ENCODE measurements at places on chromosomes 3 and 15.
A peak's percentile ranks its signal among the peaks of the same experiment; 100 is the strongest.

- no peak for DNase-seq
Measured at GRCh38 chr3:197542741-197543454, 12.9 kb downstream of the BDH1 start.

GRCh38 chr15:58587486-58587885 is 155.7 kb downstream of the LIPC start:
- no peak for DNase-seq

DNA sequence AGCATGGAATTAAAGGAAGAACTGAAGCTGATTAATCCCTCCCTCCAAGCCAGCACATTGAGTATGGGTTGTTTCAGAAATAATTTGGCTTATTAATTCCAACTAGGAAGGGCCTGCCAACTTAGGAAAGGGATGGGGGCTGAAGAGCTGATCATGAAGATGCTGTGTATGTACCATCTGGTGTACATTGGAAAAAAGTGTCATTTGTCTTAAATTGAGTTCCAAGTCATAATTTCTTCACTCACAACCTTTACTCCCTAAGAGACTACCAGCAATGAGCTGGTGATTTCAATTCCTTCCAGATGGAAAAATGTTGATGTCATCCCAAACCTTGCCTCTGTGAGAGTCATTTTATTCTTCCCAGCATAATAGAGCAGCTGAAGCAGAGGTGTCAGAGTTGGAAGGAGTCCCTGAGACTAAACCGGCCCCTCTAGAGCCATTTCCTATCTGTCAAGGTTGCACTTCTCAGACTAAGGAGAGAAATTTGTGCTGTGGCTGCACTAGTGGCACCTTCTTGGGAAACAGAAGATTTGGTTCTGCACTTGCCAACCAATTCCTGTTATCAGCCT is 79.4 kb downstream of the GTPBP8 start:
- DNase-seq, result no peak

DNA sequence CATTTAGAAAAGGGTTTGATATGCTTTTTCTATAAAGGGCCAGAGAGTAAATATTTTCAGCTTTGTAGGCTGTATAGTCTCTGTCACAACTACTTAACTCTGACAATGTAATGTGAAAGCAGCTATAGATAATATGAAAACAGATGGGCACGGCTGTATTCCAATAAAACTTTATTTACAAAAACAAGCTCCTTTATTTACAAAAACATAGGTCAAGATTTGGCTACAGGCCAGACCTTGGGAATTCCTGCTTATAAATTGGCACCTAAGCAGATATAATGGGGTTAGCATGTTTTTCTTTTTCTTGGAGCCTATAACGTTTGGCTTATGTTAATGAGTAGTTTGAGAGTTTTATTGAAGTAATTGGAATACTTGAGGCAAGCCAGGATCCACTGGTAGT is 119.4 kb upstream of the CGNL1 start:
- DNase-seq, result no peak

DNA sequence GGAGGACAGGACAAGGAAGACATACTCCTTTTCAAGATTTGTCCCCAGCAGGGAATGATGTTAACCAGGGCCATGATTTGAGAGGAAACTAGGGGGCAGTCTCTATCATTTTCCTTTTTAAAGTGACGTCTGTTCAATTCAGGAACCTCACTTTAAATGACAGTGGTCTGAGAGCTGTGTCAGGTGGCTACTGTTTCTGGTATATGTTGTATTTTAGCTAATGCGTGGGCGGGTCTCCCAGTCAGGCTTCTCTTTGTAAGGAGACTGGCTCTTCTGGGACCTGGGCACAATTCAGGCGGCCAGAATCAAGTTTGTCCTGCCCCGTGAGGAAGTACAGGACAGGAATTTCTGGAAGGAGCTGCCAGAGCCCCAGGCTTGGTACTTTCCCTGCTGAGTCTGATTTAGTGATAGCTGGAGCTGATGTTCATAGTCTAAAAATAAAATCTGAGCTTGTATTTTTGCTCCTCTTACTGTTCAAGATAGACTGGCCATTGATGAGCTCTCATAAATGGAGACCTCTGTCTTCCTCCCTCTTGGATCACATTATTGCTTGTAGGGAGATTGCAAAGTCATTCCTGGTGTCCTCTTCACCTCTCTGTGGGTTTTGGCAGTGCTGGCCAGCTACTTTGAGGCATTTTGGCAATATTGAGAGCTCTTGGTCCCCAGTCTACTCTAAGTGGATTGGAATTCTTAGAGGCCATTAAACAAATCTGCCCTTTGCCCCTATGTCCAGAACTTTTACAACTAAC is 25.6 kb downstream of the SQOR start:
- no peak for DNase-seq

DNA sequence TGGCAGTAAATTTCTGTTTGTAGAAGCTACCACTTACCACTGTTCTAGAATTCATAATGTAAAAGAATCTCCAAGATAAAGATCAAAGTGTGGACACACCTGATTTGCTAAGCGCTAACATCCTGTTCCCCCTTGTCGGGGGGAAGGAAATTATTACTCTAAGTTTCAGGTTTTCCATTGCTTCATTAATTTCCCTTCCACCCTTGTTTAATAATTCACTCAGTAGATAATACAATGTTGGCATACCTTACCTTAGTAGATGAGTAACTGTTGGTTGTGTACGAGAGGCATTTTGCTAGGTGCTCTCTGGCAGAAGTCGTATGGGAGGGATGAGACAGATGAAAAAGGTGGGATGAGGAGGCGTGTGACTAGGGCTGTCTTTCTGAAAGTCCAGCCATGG is 641.2 kb upstream of the ARRDC4 start:
- no peak for DNase-seq

DNA sequence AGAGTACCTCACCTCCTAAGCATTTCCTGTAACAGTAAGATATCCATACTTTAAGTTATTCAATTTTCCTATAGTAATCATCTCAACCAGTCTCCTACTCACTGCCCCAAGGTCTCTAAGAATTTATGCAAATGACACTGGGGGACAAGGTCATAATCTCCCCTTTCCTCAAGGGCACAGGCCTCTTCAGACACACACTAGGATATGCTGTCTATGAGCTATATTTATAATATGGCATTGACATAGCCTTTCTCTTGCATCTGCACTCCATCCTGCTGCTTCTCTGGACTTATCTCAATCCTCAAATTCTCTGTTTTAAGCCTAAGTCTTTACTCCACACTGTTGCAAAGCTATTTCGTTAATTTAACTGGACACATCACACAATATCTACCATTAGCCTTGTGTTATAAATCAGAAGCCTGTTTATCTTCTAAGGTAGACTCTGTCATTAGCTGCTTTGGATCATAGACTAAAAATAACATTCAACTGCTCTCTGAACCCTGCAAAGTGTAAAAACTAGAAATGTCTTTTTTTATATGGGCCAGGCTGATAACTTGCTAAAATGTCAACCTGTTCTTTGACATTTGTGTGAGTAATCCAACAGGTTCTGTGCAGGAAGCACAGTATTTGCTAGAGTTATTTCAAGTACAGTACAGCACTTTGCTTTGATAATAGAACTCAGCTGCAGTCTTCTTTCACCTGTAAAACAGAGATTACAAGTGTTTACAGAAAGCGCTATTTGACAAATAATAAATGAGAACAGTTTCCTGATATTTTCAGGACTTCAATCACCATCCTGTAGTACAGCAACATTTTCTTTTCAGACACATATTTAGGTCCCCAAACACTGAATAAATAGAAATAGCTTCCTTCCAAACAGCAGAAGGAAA is 17.8 kb upstream of the SEC62 start:
- DNase-seq, result no peak

GRCh38 chr3:69378112-69378802 is 7.6 kb downstream of the FRMD4B start:
- DNase-seq, result no peak

GRCh38 chr3:72176537-72177041 is 391.6 kb upstream of the PROK2 start:
- DNase-seq, result no peak

DNA sequence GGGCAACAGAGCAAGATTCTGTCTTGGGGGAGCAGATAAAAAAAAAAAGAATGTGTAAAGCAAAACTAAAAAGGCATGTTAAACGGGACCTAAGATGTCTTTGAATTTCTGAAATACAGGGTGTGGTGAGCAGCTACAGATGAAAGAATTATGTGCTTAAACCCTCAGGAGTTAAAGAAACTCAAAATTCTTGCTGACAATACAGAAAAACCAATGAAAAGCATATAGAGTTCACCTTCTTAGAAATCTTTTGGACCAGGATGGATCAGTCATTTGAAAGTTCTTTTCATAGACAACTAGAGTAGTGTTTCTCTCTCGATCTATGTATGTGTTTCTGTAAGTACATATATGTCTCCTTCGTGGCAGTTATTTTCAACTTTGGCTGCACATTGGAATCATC is 31.4 kb downstream of the TUBGCP4 start:
- DNase-seq, result no peak

GRCh38 chr15:29220852-29221251 is 48.8 kb downstream of the NSMCE3 start:
- no peak for DNase-seq

- DNase-seq, result no peak
Measured at GRCh38 chr15:69848096-69848495, 249.6 kb downstream of the TLE3 start.

GRCh38 chr3:61808526-61808925 is 247.2 kb downstream of the PTPRG start:
- DNase-seq, result no peak

- DNase-seq, result no peak
Measured at GRCh38 chr15:42582569-42583375, 7.4 kb downstream of the STARD9 start.

GRCh38 chr3:101320475-101320874 is at the start of gene IMPG2:
Gene IMPG2 (minus strand): TSS chr3:101320575. CDS start chr3:101320372, 203 bp downstream.
- no peak for DNase-seq

- no peak for DNase-seq
Measured at GRCh38 chr3:195770081-195770840, 41.5 kb downstream of the MUC4 start.

GRCh38 chr3:127050733-127051132 is 67.8 kb downstream of the PLXNA1 start:
- DNase-seq, result no peak

GRCh38 chr3:36993326-36994283 is at the start of gene MLH1:
Gene MLH1 (plus strand): TSS chr3:36993518. CDS start chr3:36993548, 30 bp downstream.
- peak; percentile 94 for DNase-seq

GRCh38 chr3:141081141-141081795 is 30.1 kb downstream of the SPSB4 start:
- no peak for DNase-seq

- DNase-seq, result no peak
Measured at GRCh38 chr15:41490355-41490754, 3.3 kb upstream of the ITPKA start.

GRCh38 chr15:82093774-82094211 is 48.0 kb upstream of the MEX3B start:
- DNase-seq, result no peak

GRCh38 chr3:187623285-187623814 is 46.8 kb downstream of the SST start:
- DNase-seq, result no peak

- DNase-seq, result no peak
Measured at GRCh38 chr3:87997966-87998365, 60.8 kb downstream of the CGGBP1 start.

DNA sequence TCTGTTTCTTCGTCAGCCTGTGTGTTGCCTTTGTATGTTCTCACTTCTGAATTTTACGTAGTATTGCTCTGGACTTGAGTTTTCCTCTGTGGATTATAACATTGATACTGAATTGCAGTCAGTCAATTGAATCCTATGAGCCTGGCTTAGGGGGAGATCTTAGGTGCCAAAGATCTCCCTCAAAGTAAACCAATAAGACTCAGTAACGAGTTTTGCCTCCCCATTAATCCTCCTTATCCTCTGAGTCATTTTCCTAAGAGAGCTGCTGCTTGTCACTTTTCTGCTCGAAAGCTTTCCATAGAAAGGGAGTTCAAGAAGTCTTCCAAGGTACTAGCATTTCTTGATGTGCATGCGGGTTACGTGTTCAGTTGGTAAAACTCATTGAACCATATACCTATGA is 126.4 kb downstream of the CHDH start:
- no peak for DNase-seq

DNA sequence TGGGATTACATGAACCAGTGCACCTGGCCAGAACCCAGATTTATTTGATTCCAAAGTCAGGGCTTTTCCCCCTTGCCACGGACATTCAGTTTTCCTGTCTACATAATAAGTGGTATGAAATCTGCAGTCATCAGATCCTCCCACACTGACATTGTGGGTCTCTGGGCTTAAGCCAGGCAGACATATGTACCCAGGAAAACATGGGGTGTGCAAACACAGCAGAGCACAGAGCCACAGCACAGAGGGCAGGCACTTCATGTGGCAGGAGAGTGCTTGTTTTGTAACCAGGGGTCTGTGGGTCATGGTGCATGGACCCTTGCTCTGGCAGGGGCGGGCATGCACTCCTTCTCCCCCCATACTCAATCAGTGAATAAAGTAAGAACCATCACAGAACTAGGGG is 6.1 kb upstream of the ABTB1 start:
- DNase-seq, result no peak

DNA sequence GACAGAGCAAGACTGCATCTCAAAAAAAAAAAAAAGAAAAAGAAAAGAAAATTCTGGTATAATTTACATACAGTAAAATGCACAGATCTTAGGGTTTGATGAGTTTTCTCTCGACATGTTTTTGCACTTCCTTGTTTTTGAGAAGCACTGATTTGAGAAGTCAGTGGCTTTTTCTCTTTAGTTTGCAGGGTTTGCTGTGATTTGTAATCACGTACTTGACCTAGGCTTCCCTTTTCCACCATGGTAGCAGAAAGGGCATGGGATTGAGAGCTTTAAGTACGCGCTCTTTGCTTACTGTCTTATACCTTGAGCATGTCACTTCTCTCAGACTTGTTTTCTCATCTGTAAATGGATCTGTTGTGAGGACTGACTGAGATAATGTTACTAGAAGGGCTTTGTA is 4.1 kb downstream of the VHL start:
- DNase-seq, result no peak

DNA sequence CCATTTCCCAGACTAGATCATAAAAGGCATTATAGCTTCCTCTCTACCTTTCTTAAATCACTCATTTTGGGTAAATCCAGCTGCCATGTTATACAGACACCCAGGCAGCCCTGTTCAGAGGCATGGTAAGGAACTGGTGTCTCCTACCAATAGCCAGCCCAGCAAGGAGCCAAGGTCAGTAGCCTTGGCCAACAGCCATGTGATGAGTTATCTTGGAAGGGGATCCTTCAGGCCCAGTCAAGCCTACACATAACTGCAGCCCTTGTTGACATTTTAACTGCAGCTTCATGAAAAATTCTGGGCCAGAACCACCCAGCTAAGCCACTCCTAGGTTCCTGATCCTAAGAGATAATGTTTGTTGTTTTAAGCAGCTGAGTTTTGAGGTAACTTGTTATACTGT is 29.0 kb upstream of the ZMAT3 start:
- DNase-seq, result no peak

DNA sequence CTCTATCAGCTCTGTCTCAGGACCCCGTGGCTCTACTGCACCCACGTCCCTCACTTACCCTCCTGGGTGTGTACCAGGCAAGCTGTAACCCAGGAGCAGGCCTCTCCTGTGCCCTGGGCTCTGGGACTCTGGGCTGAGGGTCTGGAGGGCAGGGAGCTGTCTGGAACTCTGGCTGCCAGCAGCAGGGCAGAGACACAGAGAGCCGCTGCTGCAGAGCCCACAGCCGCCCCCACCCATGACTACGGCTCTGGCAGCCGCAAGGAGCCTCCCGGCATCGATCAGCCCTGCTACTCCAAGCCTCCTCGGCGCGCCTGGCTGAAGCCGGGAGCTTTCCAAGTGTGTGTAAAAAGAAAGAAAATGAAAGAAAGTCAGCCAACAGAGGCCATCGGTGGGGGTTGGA is 103.7 kb upstream of the ATP2B2 start:
- no peak for DNase-seq

- DNase-seq, result no peak
Measured at GRCh38 chr15:84829428-84829827, 12.3 kb downstream of the ALPK3 start.
